ENCODE measurements at places on chromosomes 4 and X.

GRCh38 chr4:987624-988513 is 1.0 kb downstream of the IDUA start:
- DNase-seq = no peak

DNA sequence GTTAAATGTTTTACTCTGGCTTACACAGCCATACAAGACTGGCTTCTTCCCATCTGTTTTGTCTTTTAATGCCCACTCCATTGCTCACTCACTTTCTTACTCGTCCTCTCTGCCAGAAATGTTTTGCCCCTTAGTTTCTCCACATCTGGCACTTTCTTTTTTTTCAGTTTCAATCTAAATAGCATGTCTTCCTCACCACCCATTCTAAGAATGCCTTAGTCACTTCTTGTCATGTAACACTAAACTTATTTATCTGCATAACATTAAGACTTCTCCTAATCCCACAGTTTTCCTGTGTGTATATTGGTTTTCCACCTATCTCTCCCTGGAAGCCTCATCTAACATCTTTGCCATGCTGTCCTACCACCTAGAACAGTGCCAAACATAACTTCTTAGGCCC is 119.3 kb downstream of the ADAMTS3 start:
- no peak for DNase-seq

- DNase-seq = no peak
Observed at GRCh38 chrX:2334237-2334636, 166.5 kb downstream of the DHRSX start.

DNA sequence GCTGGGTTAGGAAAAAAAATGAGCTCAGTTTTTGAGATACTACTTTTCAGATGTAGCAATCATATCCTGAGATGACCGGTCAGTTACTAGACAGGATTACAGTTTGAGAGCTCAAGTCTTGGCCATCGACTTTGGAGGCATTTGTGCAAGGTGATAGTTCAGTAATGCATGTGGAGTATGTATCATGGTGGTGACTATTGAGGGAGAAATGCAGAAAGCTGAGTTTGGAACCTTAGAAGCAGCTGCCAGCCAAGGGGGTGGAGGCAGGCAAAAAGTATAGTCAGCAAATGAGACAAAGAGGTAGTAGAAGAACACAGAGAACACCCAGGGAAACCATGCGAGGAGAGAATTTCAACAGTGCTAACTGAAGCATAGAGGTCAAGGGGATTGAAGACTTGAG is 48.7 kb upstream of the SLC4A4 start:
- DNase-seq = no peak

GRCh38 chr4:17647927-17648326 is 33.5 kb downstream of the MED28 start:
- no peak for DNase-seq

DNA sequence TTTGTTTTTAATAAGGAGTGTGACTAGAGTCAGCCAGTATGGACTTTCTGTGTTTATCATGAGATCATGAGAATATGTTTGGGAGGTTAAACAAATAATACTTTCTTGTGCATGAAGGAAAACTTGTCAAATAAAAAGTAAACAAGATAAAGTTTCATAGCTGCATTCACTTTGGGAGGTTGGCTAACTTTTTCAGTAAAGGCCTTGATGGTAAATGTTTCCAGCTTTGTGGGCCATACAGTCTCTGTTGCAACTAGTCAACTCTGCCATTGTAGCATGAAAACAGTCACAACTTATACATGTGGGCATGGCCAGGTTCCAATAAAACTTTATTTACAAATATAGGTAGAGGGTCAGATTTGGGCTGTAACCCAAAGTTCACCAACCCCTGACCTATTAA is 150.4 kb downstream of the MID1 start:
- DNase-seq = no peak

DNA sequence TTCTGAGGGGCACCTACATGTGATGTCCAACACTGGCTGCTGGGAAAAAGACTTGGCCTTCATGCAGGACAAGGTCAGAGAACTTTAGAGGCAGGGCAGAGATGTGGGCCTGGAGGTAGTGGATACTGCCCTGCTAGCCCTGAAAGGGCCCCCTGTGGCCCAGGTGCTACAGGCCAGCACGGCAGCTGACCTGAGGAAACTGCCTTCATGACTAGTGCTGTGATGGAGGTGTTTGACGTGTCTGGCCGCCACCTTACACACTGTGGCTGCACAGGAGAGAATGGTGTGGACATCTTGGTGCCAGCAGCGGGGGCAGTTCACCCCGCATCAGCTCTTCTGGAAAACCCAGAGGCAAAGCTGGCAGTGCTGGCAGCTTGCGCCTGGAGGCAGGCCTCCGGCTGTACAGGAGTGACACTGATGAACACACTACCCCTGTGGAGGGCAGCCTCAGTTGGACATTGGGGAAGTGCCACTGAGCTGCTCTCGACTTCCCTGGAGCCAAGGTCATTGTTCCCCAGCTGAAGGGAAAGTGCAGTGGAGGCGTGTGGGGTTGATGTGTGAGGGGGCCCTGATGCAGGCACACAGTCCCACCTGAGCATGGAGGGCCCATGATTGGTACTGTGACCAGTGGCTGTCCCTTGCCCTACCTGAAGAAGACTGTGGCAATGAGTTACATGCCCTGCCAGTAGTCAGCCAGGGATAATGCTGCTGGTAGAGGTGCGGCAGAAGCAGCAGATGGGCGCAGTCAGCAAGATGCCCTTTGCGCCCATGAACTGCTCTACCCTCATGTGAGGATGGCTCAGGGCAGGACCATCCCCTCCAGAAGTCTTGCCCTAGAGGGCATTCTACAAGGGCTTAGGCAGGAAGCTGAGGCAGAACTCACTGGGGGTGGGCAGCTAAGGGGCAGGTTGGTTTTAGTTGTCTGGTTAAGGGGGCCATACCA is 36.9 kb downstream of the COQ2 start:
- DNase-seq = no peak

- DNase-seq = no peak
Observed at GRCh38 chrX:3026074-3026815, 15.0 kb upstream of the ARSF start.

DNA sequence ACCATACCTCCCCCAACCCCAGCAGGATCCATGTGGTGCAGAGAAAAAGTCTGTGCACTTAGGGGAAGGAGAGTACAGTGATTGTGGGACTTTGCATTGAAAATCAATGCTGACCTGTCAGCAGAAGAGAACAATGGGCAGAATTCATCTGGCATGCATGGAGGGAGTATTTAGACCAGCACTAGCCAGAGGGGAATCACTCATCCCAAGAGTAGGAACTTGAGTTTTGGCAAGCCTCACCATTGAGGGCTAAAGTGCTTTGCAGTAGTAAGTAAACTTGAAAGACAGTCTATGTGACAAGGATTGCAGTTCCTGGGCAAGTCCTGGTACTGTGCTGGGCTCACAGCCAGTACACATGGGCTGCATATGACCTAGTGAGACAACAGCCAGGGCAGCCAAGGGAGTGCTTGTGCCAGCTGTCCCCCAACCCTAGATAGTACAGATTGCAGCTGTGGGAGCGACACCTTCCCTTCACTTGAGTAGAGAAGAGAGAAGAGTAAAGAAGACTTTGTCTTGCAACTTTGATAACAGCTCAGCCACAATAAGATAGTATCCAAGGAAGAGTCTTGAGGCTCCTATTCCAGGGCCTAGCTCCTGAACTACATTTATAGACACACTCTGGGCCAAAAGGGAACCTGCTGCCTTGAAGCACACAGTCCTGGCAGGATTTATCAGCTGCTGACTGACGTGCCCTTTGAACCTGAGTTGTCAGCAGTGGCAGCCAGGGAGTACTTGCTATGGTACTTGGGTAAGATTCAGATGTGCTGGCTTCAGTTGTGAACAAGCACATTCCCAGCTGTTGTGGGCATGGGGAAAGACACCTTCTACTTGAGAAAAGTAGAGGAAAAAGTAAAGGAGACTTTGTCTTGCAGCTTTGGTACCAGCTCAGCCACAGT is 48.7 kb downstream of the HDX start:
- no peak for DNase-seq

- DNase-seq = no peak
Observed at GRCh38 chrX:17035111-17035510, 88.7 kb downstream of the REPS2 start.
